NCI-H1092 treated with DMSO at 0.1 percent for 48 hours (cell line): ENCODE measurements at places on chromosomes 4 and X.

DNA sequence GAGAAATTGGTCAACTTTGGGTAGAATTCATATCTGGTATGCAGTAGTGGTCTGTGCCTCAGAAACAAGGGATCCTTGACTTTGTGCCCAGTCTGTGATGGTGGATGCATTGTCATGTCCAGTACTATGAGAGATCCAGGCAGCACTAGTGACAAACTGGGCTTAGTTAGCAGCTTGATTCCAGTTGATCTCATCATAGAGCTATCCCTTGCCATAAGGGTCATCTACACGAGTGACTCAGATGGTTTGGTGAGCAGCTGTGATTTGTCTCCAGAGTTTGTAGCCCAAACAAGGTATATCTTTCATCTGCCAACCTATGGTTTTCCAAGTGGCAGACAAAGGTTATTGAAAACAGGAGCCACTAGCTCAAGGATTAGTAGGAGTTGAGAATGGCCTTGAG is 298.8 kb downstream of the GBA3 start:
- no peak for DNase-seq

- no peak for DNase-seq
These were observed 163.2 kb downstream of the DCK start for GRCh38 chr4:71156616-71157015.

GRCh38 chrX:28379103-28379502 is 208.1 kb upstream of the IL1RAPL1 start:
- no peak for DNase-seq

DNA sequence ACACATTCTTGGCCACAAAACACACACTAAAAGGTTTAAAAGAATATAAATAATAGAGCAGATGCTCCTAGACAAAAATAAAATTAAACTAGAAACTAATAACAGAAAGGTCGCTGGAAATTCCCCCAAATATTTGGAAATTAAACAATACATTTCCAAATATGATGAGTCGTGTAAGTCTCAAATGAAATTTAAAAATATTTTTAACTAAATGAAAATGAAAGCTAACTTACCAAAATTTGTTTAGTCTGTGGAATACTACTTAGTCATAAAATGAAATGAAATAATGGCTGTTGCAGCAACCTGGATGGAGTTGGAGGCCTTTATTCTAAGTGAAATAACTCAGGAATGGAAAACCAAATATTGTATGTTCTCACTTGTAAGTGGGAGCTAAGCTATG is 20.6 kb upstream of the GUCY1A1 start:
- DNase-seq: no peak

DNA sequence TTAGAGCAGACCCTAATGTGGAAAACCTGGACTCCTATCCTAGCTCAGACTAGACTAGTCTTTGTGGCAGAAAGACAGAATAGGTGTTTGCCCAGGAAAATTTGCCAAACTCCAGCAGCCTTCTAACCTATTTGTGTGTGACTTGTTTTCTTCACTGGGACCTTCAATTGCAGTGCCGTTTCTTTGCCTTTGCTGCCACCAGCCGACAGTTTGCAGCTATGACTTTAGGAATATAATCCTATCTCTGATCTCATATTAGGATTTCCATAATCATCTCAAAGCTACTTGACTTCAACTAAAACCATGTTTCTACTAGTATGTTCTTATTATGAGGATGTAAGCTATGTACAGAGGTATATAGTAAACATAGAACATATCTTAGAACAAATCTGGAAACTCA is 60.2 kb upstream of the PGAM4 start:
- peak; percentile 10 for DNase-seq

DNA sequence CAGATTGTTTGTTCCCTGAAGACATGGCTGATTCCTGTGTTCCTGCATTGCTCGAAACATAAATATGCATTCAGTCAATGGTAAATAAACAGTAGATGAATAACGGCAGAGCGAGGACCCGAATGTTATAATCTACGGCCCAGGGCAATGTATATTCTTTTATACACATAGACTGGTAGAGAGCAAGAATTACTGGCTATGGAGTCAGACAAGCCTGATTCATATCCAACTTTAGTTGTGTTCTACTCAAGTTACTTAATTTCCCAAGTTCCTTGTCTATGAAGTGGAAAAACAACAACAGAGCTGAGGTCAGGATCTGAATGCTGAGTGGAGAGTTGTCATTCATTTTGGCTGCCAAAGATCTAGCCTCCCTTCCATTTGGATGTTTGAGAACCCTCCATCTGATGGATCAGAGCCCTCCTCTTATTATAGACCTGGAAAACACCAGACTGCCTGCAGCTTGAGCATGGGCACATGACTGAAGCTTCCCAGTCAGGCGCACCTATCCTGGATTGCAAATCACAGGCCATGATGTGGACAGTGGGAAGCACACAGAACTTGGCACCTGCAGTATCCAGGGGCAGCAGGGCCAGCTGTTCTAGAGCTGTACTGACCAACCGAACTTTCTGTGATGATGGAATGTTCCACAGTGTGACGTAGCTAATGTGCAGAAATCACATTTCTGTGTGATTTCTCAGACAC is 80.1 kb downstream of the FAM184B start:
- DNase-seq: no peak

DNA sequence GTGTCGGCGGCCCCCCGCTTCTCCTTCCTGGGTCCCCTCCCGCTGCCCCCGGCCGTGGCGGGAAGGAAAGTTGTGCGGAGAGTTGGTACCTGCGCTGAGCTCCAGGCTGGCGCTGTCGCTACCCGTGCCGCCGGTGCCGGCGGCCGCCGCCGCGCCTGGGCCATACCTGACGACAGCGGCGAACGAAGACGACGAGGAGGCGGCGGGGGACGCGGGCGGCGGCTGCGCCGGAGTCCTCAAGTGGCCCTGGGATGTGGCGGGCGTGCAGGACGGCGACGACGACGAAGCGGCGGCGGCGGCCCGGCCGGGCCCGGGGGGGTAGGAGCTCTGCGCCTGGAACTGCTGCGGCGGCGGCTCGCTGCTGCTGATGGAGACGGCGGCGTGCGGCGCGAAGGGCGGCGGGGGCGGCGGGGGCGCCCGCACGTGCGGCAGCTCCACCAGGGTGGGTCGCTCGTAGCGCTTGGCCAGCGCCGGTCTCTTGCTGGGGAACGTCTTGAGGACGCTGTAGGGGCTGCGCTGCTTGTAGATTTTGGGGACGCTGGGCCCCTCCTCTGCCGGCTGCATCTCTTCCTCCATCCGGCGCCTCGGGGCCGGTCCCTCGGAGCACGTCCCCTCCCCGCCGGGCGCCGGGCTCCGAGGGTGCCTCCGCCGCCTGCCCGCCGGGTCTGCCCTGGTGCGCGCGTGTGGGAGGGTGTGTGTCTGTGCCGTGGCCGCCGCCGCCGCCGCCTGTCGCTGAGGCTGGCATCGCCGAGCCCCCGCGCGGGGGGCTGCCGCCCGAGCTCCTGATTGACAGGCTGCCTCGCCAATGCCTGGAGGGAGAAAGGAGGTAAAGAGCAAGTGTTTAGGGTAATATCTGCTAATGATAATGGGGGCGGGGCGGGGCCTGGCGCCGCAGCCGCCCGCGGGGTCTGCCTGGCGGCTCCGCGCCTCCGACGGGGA is 618 bp downstream of the BEND4 start:
- DNase-seq: peak; percentile 67

- DNase-seq: no peak
These were observed 29.0 kb downstream of the LRBA start for GRCh38 chr4:150986085-150986484.

DNA sequence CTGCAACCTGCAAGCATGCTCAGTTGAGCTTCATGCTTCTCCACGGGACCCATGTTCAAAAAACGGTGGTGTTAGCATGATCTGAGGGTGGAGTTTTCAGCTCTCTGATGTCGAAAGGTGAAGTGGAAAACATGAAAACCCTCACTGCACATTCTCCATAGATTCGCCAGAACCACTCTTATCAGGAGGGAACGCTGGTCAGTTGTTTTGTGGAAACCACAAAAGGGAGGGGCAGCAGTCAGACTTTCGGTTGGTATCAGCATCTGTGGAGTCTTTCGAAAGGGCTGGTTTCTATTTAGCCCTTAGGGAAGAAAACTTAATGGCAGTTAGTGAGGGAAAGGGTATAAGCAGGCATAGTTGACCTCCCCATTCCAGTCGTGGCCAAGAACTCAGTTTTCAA is 12.6 kb downstream of the PPA2 start:
- no peak for DNase-seq

DNA sequence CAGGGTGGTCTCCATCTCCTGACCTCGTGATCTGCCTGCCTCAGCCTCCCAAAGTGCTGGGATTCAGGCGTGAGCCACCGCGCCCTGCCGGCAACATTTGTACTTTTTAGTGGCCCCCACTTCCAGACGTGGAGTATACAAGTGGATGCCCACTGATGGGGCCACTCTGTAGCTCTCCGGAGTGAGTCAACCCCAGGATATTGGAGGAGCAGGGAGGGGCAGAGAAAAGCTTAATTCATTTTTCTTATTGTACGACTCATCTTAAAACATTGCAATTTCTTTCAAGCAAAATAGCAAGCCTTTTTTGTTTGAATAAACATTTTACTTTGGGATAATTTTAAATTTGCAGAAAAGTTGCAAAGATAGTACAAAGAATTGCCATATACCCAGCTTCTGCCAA is 34.6 kb downstream of the FAM9C start:
- no peak for DNase-seq

GRCh38 chrX:44352758-44353157 is 9.3 kb upstream of the EFHC2 start:
- DNase-seq: no peak

DNA sequence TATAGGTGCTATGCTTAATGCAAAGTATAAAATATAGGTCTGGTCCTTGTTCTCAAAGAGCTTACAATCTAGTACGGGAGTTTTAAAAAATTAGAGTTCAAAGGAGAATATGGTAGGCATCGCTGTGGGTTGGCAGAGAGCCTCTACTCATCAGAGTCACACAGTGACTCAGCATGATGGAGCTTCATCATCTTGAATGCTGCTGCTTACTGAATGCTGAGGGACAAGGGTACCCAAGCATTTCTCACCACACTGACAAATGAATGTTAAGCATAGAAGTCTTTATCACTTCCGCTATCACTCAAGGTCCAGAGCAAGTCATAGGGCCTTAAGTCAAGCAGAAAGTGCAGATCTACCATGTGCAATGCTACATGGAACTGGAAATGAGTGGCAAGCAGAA is 268.6 kb upstream of the IGFBP7 start:
- no peak for DNase-seq

GRCh38 chr4:89434364-89434988 is 126.9 kb upstream of the GPRIN3 start:
- peak; percentile 74 for DNase-seq

- DNase-seq: peak; percentile 75
These were observed 4.6 kb upstream of the KANTR start for GRCh38 chrX:53089224-53089842.

DNA sequence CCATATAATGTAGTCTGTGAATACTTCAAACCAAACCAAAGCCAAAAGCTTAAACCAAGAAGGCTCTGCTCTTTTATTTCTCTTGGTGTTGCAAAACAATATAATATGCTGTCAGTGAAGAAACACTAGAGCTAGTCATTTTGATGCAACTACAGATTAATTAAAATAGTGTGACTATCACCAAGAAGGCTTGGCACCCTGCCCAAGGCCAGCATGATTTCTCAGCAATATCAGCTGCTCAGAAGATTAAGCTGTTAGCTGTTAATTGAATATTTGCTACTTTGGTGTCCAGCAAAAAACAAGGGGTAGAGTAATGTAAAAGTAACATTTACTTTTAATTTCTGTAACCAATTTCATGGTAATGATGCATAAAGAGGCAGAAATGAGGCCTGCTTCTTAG is 104.9 kb upstream of the PRPS2 start:
- no peak for DNase-seq

DNA sequence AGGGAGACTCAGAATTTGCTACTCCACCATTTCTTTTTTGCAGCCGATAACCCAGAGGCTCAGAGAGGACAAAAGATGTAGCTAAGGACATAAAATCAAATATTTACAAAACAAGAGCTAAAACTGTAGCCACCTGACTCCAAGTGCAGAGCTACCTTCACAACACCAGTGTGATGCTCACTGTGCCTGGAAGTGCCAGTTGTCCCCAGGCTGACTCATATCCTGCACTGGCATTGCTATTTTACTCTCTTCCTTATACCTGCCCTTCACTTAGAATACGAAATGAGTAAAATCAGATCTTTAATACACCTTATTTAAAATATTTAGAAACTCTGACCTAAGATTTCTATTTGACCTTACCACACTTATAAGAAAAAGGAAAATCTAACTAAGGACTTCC is 39.5 kb downstream of the SLC7A11 start:
- no peak for DNase-seq

DNA sequence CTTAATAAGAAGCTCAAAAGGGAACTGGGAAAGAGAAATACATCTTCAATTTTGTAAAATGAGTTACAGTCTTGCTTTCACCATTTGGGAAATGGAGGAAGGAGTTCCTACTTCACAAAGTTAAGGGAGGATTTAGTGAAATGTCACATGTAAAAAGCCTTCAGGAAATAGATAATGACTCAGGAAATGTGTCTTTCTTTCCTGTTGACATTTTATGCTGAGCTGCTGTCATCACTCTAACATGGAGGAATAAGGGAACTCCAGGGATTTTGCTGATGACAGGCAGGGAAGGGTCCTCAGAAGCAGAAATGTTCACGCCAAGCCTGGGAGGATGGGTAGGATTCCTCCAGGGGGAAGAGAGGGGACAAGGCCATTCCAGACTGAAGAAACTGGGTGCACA is 251.1 kb downstream of the USP46 start:
- DNase-seq: no peak

- DNase-seq: no peak
These were observed 52.1 kb upstream of the TBC1D9 start for GRCh38 chr4:140808256-140808655.

- DNase-seq: no peak
These were observed 46.5 kb downstream of the RELL1 start for GRCh38 chr4:37639551-37640285.

GRCh38 chr4:96102541-96103026 is 262.7 kb downstream of the PDHA2 start:
- no peak for DNase-seq

- DNase-seq: no peak
These were observed 329 bp downstream of the TBC1D14 start for GRCh38 chr4:6909970-6910339.

DNA sequence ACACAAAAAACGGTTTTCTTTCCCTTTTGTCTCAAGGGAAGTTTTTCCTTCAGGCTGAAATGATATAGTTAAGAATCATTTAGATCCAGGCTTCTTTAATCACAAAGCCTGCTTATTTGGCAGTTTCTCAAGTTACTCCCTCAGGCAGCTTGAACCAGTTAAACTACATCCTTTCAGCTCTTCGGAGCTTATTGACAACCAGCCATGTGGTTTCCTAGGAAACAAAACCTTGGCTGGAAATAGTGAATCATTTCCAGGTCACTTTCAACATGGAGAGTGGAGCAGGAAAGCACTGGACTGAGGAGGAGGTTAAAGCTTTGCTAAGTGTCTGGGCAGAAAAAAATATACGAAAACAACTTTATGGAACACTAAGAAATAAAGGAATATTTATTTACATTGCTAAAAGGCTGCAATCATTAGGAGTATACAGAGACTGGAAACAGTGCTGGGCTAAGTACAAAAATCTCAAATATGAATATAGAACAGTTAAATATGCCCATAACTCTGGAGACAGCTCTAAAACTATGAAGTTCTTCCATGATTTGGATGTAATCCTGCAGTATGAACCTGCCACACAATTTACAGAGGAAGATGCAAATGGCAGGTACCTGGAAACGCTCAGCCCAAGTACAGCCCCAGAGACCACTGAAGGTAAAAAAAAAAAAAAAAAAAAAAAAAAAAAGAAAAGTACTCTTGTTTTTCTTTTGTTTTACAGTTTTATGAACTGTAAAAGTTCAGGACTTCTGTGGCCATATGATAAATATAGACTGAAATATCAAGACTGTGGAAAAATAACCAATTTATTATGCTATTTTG is 23.2 kb upstream of the AASDH start:
- peak; percentile 90 for DNase-seq

- no peak for DNase-seq
These were observed 125.4 kb upstream of the CXorf66 start for GRCh38 chrX:140090800-140091124.
